ENCODE measurements at places on chromosomes 12 and 14.

GRCh38 chr12:44571006-44571550 lies 305.0 kb downstream of the NELL2 start:
- H3K36me3 ChIP-seq = no peaks in the 10 kb centered on the region
- no peaks in the 10 kb centered on the region for H3K4me1 ChIP-seq
- DNase-seq = no peak

- peak; percentile 47 for DNase-seq
- H3K4me3 ChIP-seq = no peak overlapping the region
- no peaks in the 10 kb centered on the region for H3K36me3 ChIP-seq
- H3K27ac ChIP-seq = no peak overlapping the region
Measured at GRCh38 chr12:88388566-88389540, 191.4 kb downstream of the KITLG start.

GRCh38 chr12:116599285-116600136 lies 40.3 kb downstream of the MAP1LC3B2 start:
- H3K27me3 ChIP-seq = no peaks in the 10 kb centered on the region
- no peaks in the 10 kb centered on the region for H3K36me3 ChIP-seq
- DNase-seq = peak; percentile 58
- peaks cover 11% of the 10 kb centered on the region for H3K4me1 ChIP-seq
- H3K27ac ChIP-seq = peak overlapping the region; percentile 61

DNA sequence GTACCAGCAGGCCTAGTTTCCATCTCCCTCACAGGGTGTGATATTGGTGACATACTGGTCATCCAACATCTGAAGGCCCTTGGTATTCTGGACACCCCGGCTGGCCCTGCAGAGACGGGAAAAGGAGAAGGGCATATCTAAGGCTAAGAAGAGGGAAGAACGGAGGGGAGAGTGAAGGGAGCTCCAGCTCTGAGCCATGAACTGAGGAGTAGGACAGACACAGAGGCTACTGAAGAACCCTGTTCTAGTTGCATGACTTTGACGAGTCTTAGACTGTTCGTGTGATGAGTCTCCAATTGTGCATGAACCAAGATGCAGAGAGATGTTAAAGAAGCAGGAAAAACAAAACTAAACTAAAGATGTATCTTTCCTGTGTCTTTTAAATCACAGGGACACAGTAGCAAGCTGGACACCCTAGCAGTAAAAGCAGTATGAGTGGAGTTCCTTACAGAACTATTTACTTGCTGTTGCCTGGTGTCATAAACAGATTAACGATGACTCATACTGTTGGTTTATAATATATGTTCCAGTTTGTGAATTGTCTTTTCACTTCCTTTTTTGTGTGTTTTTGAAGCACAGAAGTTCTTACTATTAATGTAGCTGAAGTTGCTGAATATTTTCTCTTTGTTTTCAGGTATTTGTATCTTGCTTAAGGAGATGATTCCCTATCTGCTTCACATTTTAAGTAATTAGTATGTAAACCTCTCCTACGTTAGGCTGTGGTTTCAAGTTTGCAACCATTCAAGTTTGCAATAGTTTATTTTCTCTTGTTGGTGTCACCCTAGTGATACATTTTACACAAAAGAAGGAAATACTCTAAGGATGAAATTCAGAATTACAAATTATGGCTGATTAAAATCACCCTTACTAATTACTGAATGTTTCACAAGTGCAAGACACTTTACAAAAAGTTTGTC lies 15.7 kb downstream of the FAR2 start:
- DNase-seq = peak; percentile 62
- H3K27ac ChIP-seq = no peak overlapping the region
- no peak overlapping the region for H3K4me3 ChIP-seq
- no peaks in the 10 kb centered on the region for H3K36me3 ChIP-seq

DNA sequence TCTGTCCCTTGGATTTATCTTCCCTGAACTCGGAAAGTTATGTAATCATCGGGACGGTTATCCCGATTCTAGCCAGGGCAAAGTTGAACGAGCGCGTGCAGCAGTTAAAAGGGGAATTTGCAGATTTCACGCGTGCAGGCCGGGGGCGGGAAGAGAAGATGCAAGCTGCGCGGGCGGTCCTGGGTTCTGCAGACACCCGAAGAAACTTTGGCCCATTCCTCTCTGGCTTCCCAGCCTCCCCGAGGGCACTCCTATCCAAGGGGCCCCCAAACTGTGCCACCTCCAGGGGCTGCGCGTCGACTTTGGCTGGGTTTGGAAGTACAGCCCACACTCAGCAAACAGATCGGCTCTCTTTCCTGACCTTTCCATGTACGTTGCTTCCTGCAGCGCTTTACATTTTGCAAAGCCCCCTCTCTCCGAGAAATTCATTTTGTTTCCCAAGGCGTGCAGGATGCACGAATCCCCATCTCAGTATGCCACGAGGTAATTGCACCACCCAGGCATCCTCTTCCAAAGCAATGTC lies 941 bp upstream of the PPP1CC start:
- H3K4me3 ChIP-seq = peak overlapping the region; percentile 99
- H3K27ac ChIP-seq = no peak overlapping the region
- peaks cover 11% of the 10 kb centered on the region for H3K4me1 ChIP-seq
- no peaks in the 10 kb centered on the region for H3K27me3 ChIP-seq
- H3K36me3 ChIP-seq = no peaks in the 10 kb centered on the region
- no peak for DNase-seq

- H3K36me3 ChIP-seq = peaks cover 6% of the 10 kb centered on the region
- no peak for DNase-seq
- no peak overlapping the region for H3K27ac ChIP-seq
- H3K4me1 ChIP-seq = peaks cover 9% of the 10 kb centered on the region
- H3K4me3 ChIP-seq = no peak overlapping the region
Measured at GRCh38 chr12:24944601-24944975, 4.3 kb downstream of the BCAT1 start.

Data from IMR-90 (cell line).